Activated CD8-positive, alpha-beta memory T cell treated with anti-CD3 and anti-CD28 coated beads, Interleukin-2, amount 50 U/mL, for 48 hours (primary cell): ENCODE measurements at places on chromosomes 13 and 19.

GRCh38 chr13:64234255-64234654 lies 2818.6 kb upstream of the PCDH20 start:
- no peak for DNase-seq

GRCh38 chr19:37691881-37692504 lies 27.6 kb downstream of the ZNF607 start:
- peak; percentile 86 for DNase-seq

GRCh38 chr19:45766296-45766868 lies 2.7 kb downstream of the SIX5 start:
- DNase-seq = no peak

DNA sequence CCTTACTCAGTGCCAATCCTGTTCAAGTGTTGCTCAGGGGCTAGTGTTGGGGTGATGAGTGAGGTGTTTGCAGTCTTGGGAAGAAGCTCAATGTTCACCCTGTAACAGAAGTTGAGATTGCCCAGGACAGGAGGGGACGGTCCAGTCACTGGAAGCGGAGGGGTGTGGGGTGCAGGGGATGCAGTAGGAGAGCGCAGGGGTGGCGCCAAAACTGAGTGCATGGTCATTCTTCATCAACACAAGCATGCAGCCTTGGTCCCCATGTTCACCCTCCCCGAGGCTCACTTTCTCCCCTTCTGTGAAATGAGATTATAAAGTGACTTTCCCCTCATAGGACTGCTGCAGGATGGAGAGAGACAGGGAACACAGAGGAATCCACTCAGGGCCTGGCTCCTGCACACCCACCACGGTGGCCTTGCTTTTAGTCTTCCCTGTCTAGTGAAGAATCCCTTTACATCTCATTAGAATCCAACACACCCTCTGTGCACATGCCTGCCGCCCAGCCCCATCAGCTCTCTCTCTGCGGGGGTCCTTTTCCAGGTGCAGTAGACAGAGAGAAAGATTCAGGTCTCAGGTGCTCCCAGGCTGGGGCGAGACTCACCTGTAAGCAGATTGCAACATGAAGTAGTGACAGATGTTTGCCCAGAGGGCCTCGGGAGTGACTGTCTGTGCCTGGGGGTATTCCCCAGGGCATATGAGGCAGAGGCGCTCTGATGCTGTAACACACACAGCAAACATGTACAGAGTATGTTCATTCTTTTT lies 93.2 kb downstream of the TSHZ3 start:
- DNase-seq = no peak

- no peak for DNase-seq
Observed at GRCh38 chr19:19059018-19059836, 4.6 kb upstream of the SLC25A42 start.

DNA sequence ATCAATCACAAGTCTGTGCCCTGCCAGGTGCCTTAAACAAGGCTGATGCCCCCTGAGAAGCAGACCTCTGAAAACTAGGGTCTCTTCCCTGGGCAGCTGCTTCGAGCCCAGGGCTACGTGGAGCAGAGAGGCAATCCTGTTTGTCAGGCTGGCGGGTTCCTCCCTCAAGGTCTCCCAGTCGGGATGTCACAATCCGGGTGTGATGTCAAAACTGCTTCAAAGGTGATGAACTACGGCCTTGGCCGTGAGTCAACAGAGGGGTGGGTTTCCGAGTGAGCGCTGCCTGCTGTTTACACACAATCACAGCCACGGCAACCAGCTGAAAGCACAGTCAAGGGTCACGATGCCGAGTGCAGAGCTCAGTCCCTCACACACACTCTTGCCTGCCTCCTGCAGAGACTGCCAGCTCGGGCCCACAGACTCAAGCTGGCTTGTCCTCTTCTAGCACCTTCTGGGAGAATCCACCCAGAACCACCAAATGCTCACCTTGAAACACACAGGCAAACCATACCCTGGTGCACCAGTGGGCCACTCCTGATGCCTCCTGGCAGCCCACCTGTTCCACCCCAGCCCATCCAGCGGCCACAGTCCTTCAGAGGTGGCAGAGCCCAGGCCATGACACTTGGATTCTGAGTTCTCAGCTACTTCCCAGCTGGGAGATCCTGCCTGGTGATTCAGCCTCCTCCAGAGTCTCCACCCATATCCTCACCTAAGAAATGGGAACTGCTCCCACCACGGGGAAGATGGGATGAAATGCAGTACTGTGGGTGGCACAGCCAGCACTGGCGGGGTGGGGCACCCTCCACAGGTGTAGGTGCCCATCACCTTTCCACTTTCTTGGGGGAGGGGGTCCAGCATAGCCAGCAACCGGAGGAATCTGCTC lies 6.8 kb downstream of the ELL start:
- no peak for DNase-seq

- no peak for DNase-seq
Observed at GRCh38 chr19:34305221-34306083, 51.1 kb downstream of the GARRE1 start.

DNA sequence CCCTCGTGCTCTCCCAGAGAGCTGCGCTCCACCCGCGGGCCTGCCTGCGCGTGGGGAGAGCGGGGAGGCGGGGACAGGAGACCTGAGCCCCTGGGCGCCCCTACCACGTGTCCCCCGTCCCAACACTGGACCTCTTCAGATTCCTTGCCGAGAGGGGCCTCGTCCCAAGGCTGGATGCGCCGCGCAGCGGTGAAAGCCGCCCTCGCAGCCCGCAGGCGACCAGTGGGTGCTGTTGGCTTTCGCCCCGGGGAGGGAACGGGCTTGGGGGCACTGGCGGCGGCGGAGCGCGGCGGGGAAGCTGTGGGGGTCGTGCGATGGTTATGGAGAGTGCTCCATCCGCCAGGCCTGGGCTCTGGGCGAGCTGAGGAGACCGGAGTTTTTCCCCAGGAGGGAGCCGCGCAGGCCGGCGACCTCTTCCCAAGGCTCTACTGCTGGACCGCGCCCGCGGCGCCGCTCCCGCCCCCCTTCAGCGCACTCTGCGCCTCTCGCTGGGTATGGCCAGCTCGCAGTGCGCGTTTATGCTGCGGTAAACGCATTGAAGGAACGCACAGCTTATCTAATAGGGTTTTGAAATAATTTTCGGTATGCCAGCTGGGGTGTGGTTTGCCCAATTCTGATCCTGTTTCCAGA lies 17.2 kb upstream of the RNF17 start:
- DNase-seq = no peak

GRCh38 chr13:26727633-26728032 lies 33.0 kb downstream of the GPR12 start:
- no peak for DNase-seq

DNA sequence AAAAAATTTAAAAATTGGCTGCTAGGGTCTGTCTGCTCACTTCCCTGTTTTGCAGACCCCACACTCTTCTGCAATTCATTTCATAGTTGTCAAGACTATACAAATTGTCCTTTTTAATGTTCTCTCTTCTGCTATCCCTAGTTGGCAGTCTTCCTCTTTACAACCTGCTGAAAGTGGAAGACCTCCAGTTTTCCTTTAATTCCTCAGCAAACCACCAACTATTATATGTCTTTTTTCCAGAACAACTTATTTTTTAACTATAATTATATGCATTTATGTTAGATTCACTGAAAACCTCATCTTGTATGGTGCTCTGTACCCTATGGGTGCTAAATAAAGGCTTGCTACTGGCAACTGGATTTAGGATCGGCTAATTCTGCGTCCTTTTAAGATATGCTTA lies 1.1 kb upstream of the PHF11 start:
- DNase-seq = no peak

DNA sequence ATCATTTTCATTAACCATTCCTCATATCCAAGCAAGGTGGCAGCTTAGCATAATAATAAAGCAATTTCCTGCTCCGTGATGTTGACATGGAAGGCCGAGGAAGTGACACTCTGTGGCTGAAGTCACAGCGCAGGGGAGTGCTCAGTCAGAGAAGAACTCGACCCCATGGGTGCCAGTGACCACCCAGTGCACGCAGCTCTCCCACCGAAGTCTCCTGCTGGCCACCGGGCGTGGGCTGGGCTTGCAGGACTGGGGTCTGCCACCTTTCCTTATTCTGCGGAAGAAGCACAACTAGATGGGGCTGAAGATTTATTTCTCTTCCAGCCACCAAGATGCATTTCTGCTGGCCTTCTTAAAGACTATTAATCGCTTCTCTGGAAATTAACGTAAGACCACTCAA lies 132.1 kb upstream of the SPACA7 start:
- DNase-seq = no peak

- DNase-seq = no peak
Observed at GRCh38 chr13:66844933-66845332, 385.2 kb downstream of the PCDH9 start.

- DNase-seq = no peak
Observed at GRCh38 chr13:42859760-42860159, 78.4 kb downstream of the FAM216B start.

DNA sequence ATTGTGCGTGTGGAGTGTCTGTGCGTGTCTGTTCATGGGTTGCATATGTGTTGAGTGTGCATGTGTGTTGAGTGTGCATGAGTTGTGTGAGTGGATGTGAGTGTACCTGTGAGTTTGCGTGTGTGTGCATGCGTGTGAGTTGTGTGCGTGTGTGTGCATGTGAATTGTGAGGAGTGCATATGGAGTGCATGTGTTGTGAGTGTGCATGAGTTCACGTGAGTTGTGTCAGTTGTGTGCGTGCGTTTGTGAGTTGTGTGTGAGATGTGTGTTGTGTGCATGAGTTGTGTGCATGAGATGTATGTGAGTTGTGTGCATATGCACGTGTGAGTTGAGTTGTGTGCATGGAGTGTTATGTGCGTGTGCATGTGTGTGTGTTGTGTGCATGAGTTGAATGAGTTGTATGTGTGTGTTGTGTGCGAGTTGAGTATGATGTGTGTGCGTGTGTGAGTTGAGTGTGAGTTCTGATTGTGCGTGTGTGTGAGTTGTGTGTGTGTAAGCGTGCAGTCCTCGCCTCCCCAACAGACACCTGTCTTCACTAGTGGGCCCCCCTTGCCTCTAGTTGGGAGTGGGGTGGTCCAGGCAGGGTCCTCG lies 29.3 kb downstream of the TFDP1 start:
- no peak for DNase-seq

- DNase-seq = no peak
Observed at GRCh38 chr19:33264881-33265445, 37.4 kb downstream of the CEBPA start.

- no peak for DNase-seq
Observed at GRCh38 chr13:62512194-62513141, 1096.8 kb upstream of the PCDH20 start.

- DNase-seq = no peak
Observed at GRCh38 chr13:52739468-52740071, at the start of gene CNMD. Gene CNMD, minus strand, starts transcription at chr13:52739820. Its CDS starts 119 bp downstream, at chr13:52739701.

- no peak for DNase-seq
Observed at GRCh38 chr13:67223024-67223423, 7.1 kb downstream of the PCDH9 start.

- peak; percentile 62 for DNase-seq
Observed at GRCh38 chr19:49502866-49503581, 6.8 kb downstream of the RPS11 start.

- DNase-seq = no peak
Observed at GRCh38 chr19:50983625-50984292, at the start of gene KLK7. Gene KLK7, minus strand, starts transcription at chr19:50983917. Its CDS starts 1,518 bp downstream, at chr19:50982399.

DNA sequence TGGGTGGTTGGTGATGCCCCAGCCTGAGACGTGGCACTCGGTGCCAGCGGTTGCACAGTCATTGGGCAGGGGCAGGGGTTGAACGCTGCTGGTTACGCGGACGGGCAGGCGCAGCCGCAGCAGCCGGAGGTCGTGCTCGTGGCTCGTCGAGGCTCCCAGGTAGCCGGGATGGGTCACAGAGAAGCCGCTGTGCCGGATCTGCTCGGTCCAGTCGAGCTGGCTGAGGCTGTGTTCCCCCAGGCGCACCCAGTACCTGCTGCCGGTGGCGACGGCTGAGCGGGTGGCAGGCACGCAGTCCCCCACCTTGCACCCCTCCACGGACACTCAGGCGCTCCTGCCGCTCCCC lies 2.9 kb downstream of the KLK12 start:
- no peak for DNase-seq
